Activated CD4-positive, alpha-beta T cell treated with anti-CD3 and anti-CD28 coated beads, Interleukin-2, amount 50 U/mL, for 4 hours (primary cell): ENCODE measurements at places on chromosomes 3 and 15.

DNA sequence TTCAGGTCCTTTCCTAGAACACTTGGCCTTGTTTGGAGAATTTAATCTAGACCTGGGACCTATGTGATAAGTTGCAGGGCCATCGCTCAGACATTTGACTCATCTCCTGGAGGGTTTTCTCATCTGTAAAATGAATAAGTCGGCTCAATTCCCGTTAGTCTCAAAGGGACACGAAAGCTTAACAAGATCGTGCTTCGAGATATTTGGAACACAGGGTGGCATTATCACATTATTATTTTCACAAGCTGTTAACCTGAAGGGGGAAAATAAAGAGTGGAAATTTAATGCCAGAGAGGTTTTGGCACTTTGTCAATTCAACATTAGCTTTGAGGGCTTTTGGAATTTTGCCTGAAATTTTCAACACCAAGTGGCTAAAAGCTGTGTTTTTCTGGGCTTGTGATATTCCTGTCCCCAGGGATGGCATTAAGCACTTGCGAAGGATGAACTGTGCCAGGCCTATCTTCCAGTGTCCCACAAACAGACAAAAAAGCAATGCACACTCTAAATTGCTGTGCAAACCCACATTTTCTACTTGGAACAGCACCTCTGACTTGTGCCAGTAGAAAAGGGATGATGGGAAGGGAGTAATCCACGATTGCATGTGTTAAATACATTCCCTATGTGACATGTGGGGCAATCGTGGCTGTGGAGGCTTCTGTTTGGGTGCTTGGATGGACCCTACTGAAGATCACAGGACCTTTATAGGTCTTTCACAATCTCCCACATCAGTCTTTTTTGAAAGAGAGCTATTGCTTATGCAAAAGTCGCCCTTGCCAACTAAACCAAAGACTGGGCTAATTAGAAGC lies 478.7 kb downstream of the MFSD1 start:
- no peak for DNase-seq

DNA sequence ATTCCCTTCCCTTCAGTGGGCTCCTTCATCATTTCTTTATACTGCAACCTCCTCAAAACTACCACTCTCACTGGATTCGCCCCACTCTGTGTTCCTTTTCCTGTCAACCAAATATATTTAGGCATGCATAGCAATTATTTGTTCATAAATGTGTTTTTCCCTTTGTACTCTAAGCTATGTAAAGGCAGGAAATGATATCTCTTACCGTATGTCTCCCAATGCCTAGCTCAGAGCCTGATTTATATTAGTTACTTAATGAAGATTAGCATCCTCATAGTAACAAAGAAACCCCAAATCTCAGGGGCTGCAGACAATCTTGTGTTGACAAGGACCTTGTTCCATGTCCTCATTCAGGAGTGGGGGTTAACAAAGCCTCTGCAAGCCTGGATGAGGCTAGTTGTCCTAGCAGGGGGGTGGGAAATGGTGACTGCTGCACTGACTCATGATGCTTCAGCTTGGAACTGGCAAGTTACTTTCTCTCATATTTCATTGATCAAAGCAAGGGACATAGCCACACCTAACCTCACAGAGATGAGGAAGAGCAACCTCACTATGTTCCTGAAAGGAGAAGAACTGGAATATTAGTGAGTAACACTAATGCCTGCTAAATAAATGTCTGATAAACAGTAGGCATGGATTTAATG lies 15.2 kb downstream of the PHLDB2 start:
- no peak for DNase-seq

- no peak for DNase-seq
These were observed 98.9 kb downstream of the IQSEC1 start for GRCh38 chr3:12974334-12974733.

GRCh38 chr15:77564341-77564740 lies 68.4 kb downstream of the LINGO1 start:
- DNase-seq: no peak

GRCh38 chr3:8020047-8020841 lies 481.4 kb upstream of the LMCD1 start:
- no peak for DNase-seq

GRCh38 chr15:70427167-70428120 lies 329.7 kb upstream of the TLE3 start:
- DNase-seq: no peak

- DNase-seq: no peak
These were observed 1.5 kb downstream of the TRPC1 start for GRCh38 chr3:142725357-142725739.

- DNase-seq: no peak
These were observed 36.9 kb downstream of the CTNNB1 start for GRCh38 chr3:41236228-41236627.

DNA sequence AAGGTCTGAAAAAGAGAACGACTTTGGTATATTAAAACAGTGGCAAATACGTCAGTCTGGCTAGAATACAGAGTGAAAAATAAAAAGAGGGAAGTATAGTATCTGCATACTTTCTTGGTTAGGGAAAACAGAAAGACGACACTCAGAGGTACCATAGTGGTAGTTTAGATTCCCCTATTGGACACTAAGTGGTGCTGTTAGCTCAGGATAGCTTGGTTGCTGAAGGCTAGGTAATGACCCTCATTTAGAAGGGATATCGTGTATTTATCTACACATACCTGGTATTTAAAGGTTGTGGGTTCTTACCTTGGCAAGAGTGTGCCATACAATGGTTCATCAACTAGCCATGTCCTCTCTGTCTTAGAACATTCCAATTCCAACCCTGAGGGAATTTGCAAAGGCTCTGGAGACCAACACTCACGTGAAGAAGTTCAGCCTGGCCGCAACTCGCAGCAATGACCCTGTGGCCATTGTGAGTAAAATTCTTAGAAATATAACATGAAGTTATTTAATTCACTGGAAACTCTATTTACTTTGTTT lies 31.0 kb downstream of the TMOD2 start:
- no peak for DNase-seq

DNA sequence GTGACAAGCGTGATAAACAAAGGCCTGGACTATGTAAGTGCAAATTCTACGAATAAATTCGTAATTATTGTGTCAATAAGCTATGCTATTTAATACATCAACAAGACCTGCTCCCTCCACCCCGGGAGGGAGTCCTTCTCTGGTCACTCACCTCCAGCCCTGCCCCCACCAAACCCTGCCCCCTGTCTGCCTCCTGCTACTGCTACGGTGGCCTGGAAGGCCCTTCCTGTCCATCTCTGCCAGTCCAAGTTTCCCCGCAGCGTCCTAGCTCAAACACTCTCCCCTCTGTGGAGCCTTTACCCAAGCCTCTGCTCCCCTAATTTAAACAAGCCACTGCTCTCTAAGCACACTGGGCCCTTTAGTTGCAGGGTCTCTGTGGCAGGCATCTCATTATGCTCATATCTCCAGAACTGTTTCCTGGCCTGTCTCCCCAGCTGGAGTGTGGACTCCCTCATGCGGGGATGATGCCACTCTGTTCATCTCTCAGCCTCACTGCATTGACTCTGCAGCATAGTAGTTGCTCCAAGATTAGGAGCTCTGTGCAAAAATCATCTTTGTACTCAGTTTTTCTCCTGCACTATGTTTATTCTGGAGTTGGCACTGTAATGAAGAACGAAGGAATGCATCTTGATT lies 241.2 kb downstream of the NTRK3 start:
- no peak for DNase-seq

DNA sequence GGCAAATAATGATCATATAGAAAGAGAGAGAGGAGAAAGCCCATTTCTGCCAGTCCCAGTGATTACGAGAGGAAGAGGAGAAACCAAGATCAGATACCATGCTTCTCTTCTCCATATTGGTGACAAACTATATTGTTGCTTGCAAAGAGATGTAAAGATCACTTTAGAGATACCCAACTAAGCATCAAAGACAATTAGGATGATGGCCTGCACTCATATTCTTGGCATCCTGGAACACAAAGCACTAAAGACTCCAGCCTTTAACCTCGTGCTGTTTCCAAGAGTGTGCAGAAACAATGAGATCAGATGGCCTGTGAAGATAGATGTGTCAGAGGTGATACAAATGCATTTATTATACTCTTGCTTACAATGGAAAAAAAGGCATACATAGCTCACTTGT lies 170.7 kb upstream of the TP63 start:
- DNase-seq: no peak

DNA sequence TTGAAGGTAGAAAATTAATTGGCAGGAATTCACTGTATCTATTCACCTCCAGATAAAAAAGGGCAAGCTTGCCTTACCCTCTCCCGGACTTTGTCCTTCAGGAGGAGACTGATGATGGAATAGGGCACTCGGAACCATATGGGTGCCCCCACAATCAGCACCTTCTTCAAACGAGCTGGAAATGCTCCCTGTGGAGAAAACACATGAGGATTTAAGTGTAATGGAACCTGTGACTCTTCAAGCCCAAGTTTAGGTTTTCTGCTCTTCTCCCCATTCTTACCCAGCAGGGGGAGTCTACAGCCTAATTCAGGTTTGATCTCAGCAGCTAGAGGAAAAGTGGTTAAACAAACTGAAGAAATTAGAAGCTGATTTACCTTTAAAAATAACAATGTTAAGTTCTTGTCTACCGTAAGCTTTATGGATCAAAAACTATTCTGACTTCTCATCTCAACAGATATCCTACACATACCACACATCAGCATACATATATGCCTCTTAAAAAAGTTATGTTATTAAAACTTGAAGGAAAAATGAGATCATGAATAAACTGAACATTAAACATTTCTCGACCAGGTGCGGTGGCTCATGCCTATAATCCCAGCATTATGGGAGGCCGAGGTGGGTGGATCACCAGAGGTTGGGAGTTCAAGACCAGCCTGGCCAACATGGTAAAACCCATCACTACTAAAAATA lies 57.5 kb upstream of the SIN3A start:
- DNase-seq: peak; percentile 6

- no peak for DNase-seq
These were observed 23.2 kb downstream of the SERPINI2 start for GRCh38 chr3:167450675-167451074.

- DNase-seq: no peak
These were observed 5.5 kb downstream of the WDR73 start for GRCh38 chr15:84648539-84648938.

DNA sequence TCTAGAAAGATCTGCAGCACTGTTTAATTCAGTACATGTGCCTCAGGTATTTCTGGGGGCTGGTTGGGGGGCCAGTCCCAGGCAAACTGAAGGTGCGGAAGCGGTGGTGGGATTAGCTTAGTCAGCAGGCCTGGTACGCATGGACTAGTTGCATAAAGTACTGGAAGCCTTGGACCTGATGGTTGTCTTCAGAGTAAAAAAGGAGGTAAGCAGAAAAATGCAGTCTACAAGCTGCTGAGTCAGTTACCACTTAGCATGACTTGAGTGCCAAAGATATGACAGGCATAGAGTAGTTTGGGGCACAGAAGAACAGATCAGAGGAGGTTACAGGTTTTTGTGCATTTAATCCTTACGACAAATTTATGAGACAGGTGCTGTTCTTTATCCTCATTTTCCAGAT lies 19.9 kb upstream of the GOLGA8J start:
- DNase-seq: no peak
